ENCODE measurements at places on chromosomes 7 and 10. TPM values are rescaled to one million over a fixed set of nuclear protein-coding genes. Genes with fewer than 3 reads are reported as not detected.

The SFMBT2 gene
- total RNA-seq = 15.4 TPM

DNA sequence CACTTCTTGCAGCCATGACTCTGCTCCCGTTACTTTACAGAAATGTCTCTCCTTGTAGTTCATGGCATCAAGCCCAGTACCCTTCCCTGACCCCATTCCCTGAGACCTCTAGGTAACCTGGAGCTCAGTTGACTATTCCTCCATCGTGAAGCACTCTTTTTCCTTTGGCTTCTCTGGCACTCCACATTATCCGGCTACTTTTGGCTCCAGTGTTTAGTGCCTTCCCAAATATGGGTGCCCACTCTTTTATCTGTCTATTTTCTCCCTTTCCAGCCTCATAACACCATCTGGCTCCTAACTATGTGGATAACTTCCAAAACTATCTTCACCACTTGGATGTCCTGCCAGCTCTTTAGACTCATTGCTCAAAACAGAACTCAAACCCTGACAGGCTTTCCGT, 744.7 kb upstream of the GALNT17 start:
- DNase-seq = no peak

The MAT1A gene
- total RNA-seq = not detected

DNA sequence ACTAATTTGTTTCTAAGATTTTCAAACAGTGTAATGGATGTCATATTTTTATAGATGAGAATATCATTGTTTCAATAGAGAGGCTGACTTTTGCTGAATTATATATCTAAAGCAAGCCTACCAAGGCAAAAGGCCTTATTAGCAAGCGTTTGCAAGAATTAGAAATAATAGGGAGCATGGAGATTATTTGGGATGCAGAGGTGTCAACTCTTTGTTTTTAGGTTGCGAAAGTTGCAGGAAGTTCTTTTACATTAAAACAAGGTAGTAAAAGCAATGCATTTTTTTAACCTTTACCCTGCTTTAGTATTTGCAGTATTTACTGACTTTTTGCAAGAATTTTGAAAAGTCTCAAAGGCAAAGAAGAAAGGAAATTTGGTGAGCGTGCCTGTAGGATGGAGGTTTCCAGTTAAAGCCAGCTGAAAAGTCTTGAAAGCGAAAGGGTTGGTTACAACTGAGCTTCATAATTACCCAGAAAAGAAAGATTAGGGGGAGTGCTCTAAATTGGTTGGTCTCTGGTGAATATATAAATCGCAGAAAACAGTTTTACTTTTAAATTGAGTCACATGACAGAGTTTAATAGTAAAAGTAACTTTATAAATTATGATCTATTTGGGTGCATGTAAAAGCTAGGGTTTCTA, 81.6 kb downstream of the MKLN1 start:
- no peak for DNase-seq

- no peak for DNase-seq
These were observed 359.5 kb upstream of the NPSR1 start for GRCh38 chr7:34298492-34299013.

GRCh38 chr10:51422311-51423120, 276.9 kb downstream of the CSTF2T start:
- peak; percentile 37 for DNase-seq

GRCh38 chr10:114347791-114348190, 56.5 kb downstream of the AFAP1L2 start:
- no peak for DNase-seq

DNA sequence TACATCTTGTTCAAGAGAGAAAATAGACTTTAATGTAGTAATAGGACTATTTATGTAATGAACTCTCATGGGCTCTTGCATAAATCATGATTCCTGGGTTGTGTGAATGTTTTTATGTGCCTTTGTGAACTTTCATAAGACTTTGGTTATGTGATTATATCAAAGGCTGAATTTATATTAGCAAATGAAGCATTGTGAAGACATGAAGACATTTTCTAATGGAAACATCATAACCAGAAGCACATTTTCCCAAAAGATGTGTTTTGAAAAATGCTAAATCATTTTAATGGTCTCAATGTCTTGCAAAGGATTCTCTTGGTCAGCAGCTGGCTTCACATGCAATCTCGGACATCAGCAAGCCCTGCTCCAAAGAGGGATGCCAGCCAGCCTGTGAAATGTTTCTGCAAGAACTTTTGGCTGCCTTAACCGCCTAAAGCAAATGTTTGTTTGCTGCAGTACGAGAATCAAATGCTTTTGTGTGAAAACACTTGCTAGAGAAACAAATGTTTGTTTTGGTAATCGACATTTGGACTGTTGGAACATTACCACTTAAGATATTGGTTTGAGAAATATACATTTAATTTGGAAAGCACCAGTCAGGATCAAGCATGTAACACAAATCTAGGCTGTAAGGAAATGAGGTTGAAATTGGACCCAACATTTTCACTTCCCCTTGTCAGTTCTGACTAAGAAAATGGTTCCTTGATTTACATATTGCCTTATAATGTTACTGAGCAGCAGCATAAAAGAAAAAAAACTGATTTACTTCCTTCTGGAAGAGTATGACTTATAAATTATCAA, 102.1 kb downstream of the RTKN2 start:
- DNase-seq = no peak

The VPS37D gene
- total RNA-seq = 0.22 TPM

DNA sequence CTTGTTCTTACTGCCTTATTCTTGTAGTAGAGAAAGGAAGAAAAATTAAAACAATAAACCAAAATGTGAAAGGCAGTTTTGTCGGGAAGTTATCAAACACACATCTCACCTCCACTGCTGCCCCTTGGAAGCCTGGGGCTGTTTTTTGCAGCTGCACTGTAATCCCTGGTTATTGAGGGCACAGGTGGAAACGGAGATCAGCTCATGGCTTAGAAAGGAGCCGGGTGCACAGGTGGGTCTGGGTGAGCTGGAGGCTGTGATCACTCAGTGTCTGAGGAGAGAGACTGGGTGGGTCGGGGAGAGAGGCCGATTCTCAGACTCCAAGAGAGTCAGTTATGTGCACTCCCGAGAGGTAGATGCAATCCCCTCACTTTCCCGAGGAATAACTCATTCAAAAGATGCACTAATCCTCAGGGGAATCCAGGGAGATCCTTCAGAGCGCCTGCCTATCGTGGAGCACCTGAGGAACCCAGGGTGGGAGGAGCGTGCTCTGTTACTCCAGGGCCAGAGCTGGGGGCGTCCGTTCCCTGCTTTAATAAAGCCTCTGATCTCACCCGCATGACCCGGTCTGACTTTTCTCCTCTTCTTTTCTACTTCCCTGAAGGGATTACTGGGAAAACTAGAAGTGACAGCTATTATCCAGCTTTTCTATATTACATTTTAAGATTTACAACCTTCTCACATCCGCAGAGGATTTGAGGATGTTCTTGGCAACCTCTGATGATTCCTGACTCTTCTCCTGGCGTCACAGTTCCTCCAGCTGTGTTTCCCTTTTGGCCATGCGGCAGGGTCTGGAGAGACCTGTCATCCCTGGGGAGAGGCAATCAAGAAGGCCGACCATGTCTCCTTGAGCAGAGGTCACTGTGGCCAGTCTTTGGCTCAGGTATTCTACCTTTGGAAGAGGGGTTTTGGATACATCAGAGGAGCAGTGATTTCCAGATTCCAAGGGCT, 82.1 kb downstream of the CAMK1D start:
- DNase-seq = no peak

- no peak for DNase-seq
These were observed 845.7 kb upstream of the POT1 start for GRCh38 chr7:125775317-125775716.

The CHN2 gene
- 0.53 TPM for total RNA-seq

GRCh38 chr7:40977533-40977932, 725.4 kb downstream of the INHBA start:
- no peak for DNase-seq

The PON1 gene
- total RNA-seq = not detected

DNA sequence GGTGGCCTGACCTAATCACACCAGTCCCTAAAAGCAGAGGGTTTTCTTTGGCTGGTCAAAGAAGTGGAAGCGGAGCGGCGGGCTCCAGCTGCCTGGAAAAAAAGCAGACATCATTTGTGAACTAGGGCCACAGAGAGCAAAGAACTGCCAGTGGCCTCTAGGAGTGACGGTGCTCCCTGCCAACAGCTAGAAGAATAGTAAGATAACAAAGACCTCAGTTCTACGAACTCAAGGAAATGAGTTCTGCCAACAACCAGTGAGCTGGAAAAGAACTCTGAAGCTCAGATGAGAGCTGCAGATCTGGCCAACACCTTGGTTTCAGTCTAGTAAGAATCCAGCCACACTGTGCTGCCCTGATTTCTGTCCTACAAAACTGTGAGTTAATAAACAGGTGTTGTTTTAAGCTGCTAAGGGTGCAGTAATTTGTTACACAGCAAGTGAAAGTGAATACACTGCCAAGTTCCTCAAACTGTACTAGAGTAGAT, 178.0 kb downstream of the SRPK2 start:
- no peak for DNase-seq

GRCh38 chr7:45901566-45901965, 13.3 kb downstream of the IGFBP1 start:
- no peak for DNase-seq

DNA sequence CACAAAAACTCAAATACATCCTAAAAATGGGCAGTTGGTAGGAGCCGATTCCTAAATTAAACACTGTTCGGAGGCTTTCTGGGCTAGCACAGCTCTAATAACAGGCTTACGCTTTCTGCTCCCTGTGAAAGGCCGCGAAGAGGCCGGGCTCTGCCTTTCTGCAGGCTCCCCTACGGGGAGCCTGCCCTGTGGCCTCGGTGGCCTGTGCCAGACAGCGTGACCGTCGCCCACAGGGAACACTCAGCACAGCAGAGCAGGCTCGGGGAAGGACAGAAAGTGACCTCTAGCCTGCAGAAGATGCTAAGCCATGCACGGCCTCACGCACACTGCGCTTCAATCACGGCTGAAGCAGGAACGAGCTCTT, 64.2 kb downstream of the DIP2C start:
- DNase-seq = no peak

GRCh38 chr10:117884592-117884991, 162.1 kb downstream of the RAB11FIP2 start:
- no peak for DNase-seq

DNA sequence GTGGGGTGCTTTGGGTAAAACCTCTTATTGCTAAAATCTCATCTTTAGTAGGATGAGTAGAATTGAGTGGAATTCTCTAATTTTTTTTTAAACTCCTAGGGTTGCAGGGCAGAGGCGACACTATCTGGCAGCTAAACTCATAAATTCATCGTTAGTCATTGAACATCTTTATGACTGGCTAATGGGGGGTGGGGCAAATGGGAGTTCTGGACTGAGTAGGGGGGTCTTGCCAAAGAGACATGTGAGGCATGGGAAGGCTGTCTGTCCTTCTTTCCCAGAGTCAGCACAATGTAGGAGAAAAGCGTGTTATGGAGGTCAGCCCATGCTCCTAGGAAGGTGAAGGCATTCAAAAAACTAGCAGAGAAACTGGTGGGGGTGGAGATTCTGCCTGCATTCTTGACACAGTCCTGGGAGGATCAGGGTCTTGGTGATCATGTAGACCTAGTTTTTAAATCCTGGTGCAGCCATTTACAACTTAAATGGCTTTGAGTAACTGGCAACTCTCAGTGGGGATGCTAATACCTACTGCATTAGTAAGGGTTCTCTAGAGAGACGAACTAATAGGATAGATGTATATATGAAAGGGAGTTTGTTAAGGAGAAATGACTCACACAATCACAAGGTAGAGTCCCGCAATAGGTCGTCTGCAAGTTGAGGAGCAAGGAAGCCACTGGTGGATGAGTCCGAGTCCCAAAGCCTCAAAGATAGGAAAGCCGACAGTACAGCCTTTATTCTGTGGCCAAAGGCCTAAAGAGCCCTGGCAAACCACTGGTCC, 47.7 kb downstream of the EMX2 start:
- DNase-seq = no peak

DNA sequence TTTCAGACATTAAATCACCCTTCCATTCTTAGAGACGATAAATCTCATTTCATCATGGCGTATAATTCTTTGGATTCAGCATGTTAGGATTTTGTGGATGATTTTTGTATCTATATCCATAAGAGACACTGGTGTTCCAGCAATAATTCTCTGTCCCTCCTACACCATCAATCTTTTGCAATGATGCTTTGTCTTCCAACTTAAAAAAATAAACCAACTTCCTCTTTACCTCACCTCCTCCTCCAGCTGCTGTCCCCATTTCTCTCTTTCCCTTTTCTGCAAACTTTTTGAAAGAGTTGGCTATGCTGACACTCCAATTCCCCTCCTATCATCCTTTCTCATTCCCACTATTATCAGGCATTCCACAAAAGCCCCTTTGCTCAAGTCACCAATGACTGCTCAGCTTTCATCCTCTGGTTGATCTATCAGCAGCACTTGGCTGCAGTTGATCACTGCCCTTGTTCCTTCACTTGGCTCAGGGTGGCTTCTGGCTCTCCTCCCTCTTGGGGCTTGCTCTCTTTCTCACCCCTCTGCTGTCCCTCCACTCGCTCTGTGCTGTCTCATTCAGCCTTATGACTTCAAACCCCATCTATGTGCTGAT, 130.0 kb downstream of the ARHGAP22 start:
- DNase-seq = no peak

DNA sequence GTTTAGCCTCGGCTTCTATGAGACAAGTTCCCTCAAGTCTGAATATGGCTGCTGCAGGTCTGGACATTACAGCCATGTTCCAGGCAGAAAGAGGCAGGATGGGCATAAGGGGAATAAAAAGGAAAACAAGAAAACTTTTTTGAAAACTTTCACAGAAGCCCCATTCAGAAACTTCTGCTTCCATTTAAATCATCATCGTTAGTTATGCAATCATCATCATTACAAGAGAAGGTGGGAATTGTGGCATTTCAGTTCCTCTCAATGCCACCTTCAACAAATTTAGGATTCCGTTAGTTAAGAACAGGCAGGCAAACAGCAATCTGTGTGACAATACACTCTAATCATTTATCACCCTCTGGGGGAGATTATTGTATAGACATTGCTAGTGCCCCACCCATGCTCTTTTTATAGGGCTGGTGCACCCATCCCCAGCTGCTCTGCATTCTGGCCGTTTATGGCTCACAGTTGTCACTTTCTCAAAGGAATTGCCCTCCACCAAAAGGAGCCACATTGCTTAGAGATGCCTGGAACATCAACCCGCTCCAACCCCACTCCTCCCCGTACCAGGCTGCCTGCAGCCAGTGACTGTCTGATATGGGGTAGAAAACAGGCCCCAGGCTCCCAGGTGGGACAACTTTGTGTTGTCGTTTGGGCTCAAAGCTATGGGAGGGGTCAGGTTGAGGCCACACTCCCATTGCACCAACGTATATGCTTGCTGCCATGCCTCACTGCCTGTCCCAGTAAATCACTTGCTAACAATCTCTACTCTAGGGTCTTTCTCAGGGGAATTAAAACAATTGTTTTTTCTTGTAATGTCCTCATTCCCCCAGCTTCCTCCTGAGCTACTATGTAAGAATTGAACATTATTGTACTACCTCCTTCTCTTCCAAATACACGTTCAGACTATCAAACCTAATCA, 24.2 kb downstream of the ITGB8 start:
- no peak for DNase-seq

The TBXAS1 gene
- 4.8 TPM for total RNA-seq

The CDK14 gene
- not detected for total RNA-seq

DNA sequence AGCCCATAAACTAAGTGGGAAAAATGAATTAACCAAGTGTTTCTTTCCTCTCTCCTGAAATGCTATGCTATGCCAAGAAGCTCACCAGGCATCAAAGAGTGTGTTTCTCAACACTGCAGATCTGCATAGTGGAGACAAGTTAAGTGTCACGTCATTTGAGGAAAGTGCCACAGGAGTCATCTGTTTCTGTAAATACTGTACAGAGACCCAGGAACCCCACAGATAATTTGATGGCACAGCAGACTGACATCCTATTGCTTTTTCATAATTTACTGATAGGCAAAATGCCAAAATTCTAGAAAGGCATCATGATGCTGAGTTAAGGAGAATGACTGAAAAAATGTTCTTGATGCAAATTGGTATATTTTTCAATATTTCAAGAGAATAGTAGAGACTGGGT, 124.3 kb downstream of the NRCAM start:
- DNase-seq = no peak

The TBX20 gene
- 0.15 TPM for total RNA-seq

Data from activated CD4-positive, alpha-beta memory T cell treated with anti-CD3 and anti-CD28 coated beads for 36 hours (primary cell).